Fibroblast of skin of left quadriceps (primary cell): ENCODE measurements at places on chromosomes 2 and 18.

GRCh38 chr2:56335101-56335500 is 151.3 kb downstream of the CCDC85A start:
- no peak for DNase-seq

DNA sequence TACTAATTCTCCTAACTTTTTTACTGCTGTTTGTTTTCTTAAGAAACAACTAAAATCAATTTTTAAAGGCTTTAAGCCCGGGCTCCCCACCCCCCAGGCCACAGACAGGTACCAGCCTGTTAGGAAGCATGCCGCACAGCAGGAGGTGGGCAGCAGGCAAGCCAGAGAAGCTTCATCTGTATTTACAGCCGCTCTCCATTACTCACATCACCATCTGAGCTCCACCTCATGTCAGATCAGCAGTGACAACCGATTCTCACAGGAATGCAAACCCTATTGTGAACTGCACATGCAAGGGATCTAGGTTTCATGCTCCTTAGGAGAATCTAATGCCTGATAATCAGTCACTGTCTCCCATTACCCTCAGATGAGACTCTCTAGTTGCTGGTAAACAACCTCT is 517.0 kb downstream of the NRXN1 start:
- DNase-seq: no peak

GRCh38 chr18:48442761-48443160 is 33.6 kb upstream of the ZBTB7C start:
- no peak for DNase-seq

DNA sequence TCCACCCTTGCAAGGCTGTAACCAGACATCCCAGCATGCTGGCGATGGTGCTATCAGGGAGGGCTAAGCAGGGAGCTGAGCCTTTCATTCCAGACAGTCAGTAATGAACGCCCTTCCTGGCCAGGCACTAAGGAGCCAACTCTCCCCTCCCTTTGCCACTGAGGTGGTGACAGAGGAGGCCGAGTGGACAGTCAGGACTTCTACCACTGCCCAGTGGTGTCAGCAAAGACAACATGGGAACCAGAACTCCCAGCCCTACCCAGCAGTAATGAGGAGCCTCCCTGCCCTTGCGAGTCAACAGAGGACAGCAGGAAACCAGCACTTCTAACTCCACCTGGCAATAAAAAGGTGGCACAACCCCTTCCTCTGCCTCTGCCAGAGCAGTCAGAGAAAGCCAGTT is 68.6 kb downstream of the ZAP70 start:
- no peak for DNase-seq

DNA sequence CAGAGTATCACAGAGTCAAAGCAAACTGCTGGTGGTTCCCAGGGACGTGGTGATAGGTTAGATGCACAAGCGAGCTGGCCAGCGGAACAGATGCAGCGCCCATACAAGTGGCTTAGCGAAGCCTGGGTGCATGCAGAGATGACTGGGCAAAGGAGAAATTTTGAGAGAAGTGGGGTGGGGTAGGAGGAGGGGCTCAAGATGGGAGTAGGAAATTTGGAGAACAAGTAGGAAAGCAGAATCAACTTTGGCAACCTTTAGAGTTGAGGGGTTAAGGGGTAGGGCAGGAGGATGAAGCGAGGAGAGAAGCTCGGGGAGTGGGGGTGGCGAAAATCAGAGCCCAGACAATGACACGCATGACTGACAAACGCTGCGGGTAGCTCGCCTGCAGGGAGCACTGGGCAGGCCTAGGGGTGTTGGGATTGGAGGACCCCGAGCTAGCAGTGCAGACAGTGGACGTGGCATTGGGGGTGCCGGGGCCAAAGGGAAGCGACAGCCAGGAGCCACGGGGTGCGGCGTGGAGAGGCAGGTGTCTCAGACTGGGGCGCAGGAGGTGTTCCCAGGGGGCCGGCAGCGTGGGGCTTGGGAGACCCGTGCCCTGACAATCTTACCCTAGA is 431 bp downstream of the FAM98A start:
- no peak for DNase-seq

DNA sequence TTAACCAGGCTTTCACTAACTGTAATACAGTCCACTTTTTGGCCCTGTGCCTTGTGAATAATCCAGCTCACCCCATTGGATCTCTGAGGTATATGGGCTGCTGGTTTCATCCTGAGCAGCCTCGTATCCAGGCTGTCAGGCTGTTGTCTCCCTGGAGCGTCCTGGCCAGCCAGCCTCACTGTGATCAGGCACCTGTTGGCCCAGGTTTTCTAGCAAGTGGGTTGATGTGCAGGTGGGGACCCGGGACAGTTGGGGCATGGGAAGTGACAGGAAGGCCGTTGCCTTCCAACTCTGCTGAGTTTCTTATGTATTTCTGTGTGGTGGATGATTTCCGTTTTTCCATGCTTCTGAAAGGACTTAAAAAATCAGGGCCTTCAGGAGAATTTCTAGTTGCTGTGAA is 132.4 kb downstream of the ACOXL start:
- DNase-seq: no peak

GRCh38 chr2:186913870-186914269 is 64.9 kb upstream of the ZSWIM2 start:
- no peak for DNase-seq

GRCh38 chr18:23650968-23651927 is 11.5 kb downstream of the ANKRD29 start:
- peak; percentile 84 for DNase-seq

DNA sequence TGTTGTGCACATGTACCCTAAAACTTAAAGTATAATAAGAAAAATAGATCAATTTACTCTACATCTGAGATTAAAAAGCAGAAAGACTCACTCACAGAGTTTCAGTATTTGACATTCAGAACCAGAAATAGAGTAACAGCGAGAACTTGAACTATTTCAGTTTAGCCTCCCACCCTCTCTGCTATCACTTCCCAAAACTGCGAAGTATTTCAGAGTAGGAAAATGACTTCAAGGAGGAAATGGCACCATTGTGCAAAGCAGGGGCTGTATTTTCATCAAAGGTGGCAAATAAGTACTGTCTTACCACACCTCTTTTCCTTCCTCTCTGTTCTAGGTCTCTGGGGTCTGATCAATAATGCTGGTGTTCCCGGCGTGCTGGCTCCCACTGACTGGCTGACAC is 13.6 kb downstream of the DHRS9 start:
- no peak for DNase-seq

DNA sequence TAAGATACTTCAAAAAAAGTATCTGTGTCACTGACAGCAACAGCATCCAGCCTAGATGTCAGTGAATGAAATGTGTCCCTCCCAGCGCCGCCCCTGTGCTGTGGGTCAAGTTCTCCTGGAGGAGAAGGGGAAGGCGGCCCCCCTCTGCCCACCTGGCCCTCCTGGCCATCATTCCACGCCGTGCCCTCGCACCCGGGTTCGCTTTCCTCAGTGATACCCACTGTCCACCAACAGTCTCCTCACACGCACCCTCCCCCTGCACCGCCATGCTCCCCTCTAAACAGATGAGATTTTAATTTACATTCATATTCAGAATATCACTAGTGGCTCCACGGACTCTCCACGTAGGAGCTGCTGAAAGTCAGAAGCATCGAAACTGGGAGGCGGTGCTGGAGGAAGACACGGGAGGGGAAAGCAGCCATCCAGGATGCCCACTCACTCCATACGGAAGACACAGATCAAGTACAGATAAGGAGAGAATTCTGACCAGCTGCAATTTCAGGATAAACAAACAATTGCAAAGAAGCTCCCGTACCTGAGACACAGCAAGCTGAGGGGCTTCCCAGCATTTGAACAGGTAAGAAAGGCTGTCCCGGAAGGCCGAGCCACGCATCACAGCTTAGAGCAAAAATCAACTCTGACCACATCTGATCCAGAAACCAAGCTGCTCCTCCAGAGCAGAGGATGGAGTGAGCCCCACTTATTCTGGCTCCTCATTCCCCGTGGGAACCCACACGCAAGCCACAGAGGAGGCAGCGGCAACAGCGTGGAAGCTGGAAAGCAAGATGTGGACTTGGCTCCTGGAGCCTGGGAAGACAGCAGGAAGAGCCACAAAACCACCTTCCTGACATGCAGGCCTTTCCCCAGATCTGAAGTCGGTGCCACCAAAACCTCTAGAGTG is 49.7 kb downstream of the PXDN start:
- no peak for DNase-seq

DNA sequence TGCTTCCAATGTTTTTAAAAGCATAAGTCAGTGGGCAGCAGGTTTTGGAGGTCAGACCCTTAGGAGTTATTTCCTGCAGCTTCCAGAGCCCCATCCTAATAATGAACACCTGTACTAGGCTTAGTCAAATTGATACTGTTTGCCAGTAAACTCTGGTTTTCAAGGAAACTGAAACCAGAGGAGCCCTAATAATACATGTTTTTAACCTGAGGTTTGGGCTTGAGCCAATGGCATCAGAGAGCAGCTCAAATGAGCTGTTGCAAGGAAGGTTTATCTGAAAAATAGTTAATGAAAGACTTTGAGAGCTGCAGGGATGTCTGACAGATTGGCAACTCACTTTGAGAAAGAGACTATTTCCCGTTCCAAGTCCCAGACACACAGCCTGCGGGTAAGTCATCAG is 54.6 kb downstream of the DCC start:
- DNase-seq: no peak

- DNase-seq: no peak
Observed at GRCh38 chr18:28995319-28995718, 818.4 kb upstream of the CDH2 start.

GRCh38 chr2:38806733-38807059 is 28.7 kb downstream of the GEMIN6 start:
- no peak for DNase-seq

GRCh38 chr2:47225061-47225783 is 70.1 kb upstream of the STPG4 start:
- no peak for DNase-seq

- DNase-seq: no peak
Observed at GRCh38 chr2:29477186-29477585, 362.0 kb downstream of the CLIP4 start.

GRCh38 chr18:23456835-23457234 is 3.7 kb downstream of the RIOK3 start:
- DNase-seq: no peak

DNA sequence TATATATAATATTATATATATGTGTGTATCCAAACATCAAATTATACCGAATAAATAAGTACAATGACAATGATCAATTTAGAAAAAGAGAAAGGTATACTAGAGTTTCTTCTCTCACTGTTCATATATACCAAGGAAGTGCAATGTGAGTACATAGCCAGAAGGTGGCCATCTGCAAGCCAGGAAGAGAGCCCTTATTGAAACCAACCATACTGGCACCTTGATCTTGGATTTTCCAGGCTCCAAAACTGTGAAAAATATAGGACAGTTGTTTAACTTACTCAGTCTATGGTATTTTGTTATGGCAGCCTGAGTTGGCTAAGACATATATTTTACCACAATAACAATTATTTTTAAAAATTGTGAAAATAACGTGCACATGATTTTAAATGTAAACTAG is 1490.2 kb upstream of the SLC39A10 start:
- no peak for DNase-seq

- DNase-seq: no peak
Observed at GRCh38 chr2:219149667-219150066, 10.9 kb downstream of the NHEJ1 start.

GRCh38 chr18:22742409-22742808 is 190.7 kb upstream of the RBBP8 start:
- no peak for DNase-seq

- DNase-seq: no peak
Observed at GRCh38 chr2:115386465-115386864, 944.0 kb downstream of the DPP10 start.

DNA sequence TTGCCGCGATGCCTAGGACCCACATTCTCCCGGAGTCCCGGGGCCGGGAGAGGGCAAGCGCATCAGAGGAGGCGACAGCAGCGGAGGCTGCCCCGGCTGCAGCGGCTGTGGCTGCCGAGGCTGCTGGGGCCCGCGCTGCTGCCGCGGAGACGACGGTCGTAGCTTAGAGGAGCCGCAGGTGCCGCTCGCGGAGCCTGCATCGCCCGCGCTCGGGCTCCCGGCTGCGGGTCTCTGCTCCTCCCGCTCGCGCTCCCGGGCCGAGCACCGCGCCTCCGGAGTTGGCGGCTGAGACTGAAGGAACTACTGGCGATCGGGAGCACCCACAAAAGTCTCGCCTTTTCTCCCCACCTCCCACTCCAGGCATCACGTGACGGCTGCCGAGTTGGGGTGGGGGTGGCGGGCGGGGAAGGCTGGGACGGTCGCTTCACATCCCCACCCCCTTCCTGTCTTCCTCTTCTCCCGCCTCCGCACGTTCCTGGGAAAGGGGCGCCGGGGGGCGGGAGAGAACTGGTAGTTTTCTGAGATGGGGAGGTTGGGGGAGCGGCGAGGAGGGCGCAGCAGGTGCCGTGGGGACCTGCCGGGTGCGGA is at the start of gene LYPD1:
LYPD1 (minus strand) TSS at position 298 of the 588 bp plus-strand sequence; CDS start at position 25, 273 bp downstream.
- no peak for DNase-seq

GRCh38 chr2:221750316-221750715 is 178.2 kb upstream of the EPHA4 start:
- no peak for DNase-seq

DNA sequence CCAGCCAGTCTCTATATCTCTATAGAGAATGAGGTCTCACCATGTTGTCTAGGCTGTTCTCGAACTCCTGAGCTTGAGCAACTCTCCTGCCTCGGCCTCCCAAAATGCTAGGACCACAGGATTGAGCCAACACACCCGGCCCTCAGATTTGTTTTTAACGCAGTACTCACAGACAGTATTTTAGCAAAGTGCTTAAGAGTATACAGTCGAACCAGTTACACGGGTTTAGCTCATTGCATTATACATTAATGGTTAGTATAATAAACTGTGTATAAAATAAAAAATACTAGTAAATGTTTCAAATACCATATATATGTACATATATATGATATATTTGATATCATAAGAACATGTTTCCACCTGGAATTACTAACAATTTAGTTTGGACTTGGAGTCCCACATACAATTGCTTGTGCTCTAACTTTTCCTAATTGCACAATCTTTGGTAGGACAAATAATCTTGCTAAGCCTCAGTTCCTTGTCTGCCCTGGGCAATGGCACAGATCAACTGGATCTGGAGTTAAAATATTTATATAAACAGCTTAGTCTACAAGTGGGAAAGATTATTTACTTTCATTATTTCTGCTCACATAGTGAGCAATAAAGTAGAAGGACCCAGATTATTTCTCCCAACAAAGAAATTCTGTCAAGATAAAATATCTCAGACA is 508.9 kb upstream of the LRATD1 start:
- DNase-seq: no peak

DNA sequence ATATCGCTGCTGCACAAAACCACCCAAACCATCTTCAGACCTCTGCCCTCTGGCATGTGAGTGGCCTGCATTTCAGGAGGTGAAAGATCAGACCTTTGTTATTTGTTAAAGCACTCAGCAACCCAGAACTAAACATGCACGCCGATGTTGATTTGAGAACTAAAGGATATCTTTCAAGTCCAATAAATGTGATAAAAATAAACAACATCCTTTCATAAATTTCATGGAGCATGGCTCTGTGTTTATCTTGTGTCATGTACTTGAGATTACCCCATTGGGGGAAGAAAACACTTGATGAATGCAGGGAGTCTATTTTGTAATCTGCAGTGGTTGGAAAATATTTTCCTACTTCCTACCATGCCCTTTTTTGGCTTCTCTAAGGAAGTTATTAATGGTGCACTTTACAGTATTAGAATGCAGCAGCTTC is 70.8 kb upstream of the GATA6 start:
- DNase-seq: no peak

- DNase-seq: peak; percentile 34
Observed at GRCh38 chr2:148338541-148338940, 306.0 kb upstream of the EPC2 start.

GRCh38 chr2:238912916-238913875 is 65.3 kb downstream of the TWIST2 start:
- no peak for DNase-seq

- DNase-seq: no peak
Observed at GRCh38 chr2:206936843-206937230, 2.5 kb upstream of the CPO start.

- DNase-seq: peak; percentile 95
Observed at GRCh38 chr2:216596236-216596979, 36.8 kb upstream of the IGFBP2 start.
